Fibroblast of mammary gland (primary cell): ENCODE measurements at places on chromosomes 7 and 10.

GRCh38 chr7:124934841-124935240, 5.2 kb upstream of the POT1 start:
- DNase-seq, result no peak

DNA sequence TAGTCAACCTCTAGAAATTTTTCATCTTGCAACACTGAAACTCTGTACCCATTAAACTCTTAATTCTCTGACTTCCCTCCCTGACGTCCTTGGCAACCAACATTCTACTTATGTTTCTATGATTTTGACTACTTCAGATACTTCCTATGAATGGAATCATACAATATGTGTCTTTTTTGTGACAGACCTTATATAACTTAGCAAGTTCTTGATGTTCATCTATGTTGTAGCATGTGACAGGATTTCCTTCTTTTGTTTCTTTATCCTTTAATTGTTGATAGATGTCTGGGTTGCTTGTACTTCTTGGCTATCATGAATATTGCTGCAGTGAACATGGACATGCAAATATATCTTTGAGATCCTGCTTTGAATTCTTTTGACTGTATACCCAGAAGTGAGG, 240.8 kb downstream of the ADK start:
- DNase-seq, result no peak

DNA sequence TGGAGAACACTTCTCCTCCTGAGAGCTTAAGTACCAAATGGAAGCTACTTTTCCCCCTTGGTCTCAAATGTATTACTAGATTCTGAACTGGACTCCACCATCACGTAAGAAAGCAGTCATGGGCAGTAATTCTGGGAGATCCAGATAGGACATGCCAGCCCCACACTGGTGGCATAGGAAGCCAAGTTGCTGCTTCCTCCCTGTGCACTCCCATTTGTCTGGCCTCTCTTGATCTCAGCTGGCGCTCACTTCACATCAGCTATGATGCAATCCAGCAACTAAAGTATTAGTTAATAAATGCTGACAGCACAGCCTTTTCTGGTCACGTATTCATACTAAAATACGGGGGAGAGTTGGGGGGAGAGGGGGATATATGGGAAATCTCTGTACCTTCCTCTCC, 3.4 kb upstream of the IL6 start:
- DNase-seq, result peak; percentile 49

GRCh38 chr7:11612737-11613136, 219.3 kb downstream of the THSD7A start:
- DNase-seq, result no peak

- DNase-seq, result peak; percentile 64
These were observed 844 bp downstream of the NRF1 start for GRCh38 chr7:129612112-129613015.

- no peak for DNase-seq
These were observed 17.1 kb downstream of the VOPP1 start for GRCh38 chr7:55555160-55555559.

- no peak for DNase-seq
These were observed 97.4 kb downstream of the ARID5B start for GRCh38 chr10:61998937-61999336.

DNA sequence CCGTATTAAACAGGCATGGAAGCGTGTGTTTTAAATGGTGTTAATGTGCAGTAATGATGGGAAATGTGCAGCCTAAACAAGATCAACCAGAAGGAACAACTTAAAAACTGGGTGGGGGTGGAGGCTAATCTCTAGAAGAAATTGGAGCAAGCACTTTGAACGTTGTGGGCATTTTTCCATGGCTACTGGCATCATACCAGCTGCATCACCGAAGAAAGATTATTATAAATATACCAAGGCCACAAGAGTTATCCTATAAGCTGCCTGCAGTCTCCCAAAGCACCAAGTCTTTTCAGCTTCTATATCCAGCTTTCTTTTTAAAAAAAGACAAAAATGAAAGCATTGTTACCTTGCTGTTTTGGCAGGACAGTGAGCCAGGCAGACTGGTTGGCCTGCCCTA, 79.9 kb downstream of the FGFR2 start:
- DNase-seq, result no peak

GRCh38 chr7:3356173-3356572, 55.1 kb downstream of the SDK1 start:
- DNase-seq, result no peak

- peak; percentile 72 for DNase-seq
These were observed 15.4 kb downstream of the CTBP2 start for GRCh38 chr10:125144693-125145623.

DNA sequence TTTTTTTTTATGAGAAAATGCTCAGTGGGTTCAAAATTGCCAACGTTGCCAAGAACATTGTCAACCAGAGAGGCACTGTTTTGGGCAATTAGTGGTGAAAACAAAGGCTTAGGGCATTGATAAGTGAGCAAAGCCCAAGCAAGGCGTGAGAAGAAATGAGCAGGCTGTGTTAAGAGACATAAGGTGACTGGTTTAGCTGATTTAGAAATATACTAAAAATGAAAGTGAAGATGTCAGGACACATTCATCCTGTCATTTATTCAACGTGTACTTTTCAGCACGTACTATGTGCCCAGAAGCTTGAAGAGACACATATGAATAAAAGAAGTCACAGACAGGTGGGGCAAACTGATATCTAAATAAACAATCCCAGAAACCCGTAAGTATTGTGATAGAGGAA, 31.8 kb downstream of the AOAH start:
- no peak for DNase-seq

DNA sequence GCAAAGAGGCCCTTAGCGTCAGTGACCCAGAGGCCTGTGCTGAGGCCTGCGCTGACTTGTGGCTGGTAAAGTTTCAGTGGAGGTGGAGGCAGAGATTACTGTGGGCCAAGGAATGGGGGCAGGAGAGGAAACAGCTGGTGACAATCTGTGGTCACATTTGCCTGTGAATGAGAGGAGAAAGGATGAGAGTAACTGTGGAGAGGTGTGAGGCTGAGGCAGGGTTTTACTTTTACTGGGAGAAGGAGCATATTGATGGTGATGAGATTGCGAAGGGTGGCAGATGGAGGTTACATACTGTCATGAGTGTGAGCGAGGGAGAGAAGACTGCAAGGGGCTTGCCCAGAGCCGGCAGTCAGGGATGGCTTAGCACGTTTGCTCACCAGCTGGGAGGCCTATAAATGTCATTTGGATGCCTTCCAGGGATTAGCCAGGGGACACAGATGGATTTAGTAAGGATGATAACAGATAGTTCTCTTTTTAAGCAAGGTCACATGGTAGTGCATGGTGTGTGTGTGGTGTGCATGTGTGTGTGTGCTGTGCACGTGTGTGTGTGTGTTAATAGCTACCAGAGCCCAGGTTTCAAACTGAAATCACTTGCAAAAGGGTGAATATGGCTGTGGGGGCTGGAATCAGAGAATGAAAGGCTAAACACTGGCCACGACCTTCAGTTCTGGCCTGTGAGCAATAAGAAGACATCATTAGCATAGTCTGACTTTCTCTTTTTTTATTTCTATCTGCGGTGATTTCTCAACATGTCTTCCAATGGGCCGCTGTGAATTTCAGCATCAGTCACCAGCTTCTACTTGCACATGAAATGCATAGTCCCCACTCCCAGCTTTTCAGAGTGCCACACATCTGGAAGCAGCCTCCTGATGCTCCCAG, 291.5 kb upstream of the ZNF32 start:
- peak; percentile 32 for DNase-seq

- DNase-seq, result peak; percentile 18
These were observed 18.3 kb downstream of the UBE2D1 start for GRCh38 chr10:58352956-58353610.

DNA sequence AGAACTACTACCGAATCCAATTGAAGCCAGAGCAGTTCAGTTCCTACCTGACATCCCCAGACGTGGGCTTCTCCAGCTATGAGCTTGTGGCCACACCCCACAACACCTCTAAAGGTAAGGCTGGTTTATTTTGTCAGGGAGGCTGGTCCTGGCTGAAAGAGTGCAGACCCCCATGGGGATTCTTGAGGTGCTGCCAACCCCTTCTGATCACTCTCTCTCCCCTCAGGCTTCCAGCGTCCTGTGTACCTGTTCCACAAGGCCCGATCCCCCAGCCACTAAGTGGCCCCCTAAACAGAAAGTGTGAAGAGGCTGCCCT, 3.1 kb downstream of the PPP1R35 start:
- no peak for DNase-seq

DNA sequence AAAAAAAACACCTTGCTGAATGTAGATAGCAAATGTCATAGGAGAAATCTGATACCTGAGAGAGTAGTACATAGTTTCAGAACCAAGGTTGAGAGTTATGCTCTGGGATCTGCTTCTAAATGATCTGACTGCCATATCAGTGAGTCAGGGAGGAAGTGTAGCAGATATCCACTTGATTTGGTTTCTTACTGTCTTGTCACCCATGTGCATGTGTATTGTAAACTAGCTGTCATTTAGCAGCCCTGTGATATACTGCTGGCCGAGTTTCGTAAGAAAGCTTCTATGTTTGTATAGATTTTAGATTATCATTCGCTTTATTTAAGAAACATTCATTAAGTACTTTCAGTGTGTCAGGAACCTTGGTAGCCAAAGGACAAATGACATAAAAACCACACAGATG, 42.0 kb downstream of the SP4 start:
- DNase-seq, result no peak

GRCh38 chr7:79332091-79332490, 121.4 kb downstream of the MAGI2 start:
- DNase-seq, result peak; percentile 33

GRCh38 chr10:75469006-75469616, 37.7 kb downstream of the LRMDA start:
- peak; percentile 99 for DNase-seq

- no peak for DNase-seq
These were observed 1120.7 kb downstream of the GATA3 start for GRCh38 chr10:9175200-9175599.

DNA sequence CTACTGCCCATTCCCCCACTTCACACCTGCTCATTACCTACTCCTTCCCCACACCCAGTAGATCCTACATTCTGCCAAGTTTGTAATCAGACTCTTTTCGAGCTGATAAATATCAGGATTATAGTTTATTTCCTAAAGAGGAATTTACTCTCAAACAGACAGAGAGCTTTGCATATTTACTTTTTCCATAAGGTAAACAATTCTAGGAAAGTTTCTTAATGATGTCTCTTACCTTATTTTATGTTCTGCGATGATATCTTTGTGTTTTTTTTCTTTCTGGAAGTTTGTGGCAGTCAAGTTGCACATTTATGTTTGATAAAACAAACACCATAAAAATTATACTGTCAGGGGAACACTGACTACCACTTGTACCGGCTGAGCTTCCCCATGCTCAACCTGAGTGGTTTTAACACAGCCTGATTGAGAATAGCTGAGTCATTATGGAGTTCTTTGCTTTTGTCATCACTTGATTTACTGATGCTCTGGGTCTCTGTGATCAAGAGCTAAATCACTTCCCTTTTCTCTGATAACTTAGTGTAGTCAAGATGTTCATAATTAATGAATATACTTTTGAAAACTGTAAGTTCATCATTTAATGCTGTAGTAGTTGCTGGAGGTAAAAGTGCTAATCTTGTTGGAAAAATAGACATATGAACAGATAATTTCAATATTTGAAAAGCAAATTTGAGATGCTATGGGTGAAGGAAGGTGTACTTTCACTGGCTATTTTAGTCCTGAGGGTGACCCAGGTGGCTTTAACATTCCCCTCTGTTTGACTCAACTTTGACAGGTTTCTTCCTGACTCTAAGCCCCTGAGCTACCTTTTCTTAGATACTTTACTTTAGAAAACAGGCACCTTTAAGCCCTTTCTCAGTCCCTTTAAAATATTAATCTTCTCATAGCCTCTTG, 1034.5 kb upstream of the LRRTM3 start:
- DNase-seq, result no peak

GRCh38 chr7:66930341-66930740, 9.3 kb downstream of the TMEM248 start:
- DNase-seq, result peak; percentile 30

- DNase-seq, result peak; percentile 17
These were observed 822.3 kb downstream of the PHTF2 start for GRCh38 chr7:78620920-78621319.

DNA sequence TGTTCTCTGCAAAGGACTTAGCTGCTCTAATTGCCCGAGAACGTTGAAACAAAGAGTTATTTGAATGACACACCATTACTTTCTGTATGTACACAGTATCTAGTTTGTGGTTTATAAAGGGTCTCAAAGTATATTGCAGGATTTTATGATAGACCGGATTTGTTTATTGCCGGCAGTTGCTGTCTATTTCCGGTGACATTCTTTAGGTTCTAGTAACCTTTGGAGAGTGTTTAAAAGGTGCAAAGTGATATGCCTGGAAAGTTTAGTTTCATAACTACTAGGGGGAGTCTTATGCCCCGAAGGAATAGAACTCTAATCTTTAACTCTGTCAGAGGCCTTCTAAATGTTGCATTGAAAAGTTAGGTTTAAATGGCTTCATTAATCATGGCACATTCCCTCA, 63.8 kb downstream of the PAPSS2 start:
- DNase-seq, result no peak

- no peak for DNase-seq
These were observed 392.2 kb downstream of the ACTR3B start for GRCh38 chr7:153151766-153152165.

GRCh38 chr7:137772748-137773147, 74.0 kb downstream of the DGKI start:
- peak; percentile 94 for DNase-seq

GRCh38 chr10:117928741-117929140, 118.0 kb downstream of the RAB11FIP2 start:
- no peak for DNase-seq

DNA sequence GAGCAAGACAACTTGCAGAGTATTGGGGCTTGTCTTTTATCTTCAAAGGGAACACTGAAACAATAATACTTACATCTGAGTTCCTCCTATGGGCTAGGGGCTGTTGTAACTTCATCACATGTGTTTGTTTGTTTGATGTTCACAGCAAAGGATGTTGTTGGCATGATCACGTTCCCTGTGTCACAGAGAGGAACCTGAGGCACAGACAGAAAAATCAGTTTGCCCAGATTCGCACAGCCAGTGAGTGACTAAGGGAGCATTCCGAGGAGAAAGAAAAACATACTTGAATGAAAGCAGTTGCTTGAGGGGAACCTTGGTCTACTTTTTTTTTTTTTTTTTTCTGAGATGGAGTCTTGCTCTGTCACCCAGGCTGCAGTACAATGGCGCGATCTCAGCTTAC, 87.2 kb upstream of the PFKP start:
- DNase-seq, result peak; percentile 17
